ENCODE measurements at places on chromosomes 3 and 15.

DNA sequence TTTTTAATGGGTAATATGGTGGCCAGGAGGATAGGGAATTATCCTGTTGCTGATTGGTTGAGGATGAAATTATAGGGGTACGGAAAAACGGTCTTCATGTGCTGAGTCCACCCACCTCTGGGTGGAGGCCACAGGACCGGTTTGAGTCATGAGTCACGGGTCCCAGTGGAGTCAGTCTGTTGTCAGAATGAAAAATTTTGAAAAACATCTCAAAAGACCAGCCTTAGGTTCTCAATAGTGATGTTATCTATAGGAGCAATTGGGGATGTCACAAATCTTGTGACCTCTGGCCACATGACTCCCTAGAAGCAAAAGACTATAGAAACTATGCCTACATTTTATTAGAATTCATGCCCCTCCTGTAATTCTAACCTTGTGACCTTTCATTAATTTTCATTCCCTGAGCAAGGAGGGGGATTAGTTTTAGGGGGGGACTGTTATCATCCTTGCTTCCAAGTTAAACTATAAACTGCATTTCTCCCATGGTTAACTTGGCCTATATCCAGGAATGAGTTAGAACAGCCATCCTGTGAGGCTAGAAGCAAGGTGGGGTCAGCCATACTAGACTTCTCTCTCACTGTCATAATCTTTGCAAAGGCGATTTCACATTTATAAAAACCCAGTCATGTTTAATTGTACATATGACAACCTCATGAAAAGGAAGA, 101.2 kb downstream of the TCF12 start:
- DNase-seq, result no peak

GRCh38 chr3:31399271-31399670, 133.5 kb upstream of the STT3B start:
- DNase-seq, result no peak

DNA sequence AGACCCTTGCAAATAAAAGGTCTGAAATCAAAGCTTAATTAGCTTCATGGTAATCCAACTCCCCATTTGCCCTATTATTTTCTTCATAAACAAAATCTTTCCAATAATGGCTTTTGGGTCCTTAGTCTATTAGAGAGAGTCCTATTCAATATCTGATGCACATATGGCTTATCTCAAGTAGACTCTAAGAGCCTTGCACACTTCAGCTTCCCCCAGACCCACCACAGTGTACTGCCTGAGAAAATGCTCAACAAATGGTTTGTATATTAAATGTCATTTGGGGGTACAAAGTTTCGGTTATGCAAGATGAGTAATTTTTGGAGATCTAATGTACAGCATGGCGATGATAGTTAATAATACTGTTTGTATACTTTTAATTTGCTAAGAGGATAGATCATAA, 28.9 kb downstream of the FSTL1 start:
- DNase-seq, result no peak

GRCh38 chr3:53219895-53220483, 35.8 kb downstream of the TKT start:
- DNase-seq, result peak; percentile 82

DNA sequence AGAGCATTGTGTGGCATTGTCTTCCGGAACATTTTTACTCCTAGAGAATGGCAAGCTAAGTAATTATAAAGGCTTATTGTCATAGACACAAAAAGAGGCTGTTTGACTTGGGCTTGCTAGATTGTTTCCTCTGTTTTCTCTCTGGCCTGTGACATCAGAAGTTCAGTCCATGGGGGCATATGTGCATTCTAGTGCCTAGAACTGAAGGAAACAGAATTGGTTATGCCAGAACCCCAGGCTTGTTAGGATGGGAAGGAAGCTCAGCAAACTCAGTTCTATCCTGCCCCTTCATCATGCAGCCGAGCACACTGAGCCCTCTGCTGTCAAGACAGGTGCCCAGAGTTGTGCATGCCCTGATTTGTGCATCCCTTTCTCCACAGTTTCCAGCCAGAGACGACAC, 131.3 kb downstream of the PDE8A start:
- no peak for DNase-seq

DNA sequence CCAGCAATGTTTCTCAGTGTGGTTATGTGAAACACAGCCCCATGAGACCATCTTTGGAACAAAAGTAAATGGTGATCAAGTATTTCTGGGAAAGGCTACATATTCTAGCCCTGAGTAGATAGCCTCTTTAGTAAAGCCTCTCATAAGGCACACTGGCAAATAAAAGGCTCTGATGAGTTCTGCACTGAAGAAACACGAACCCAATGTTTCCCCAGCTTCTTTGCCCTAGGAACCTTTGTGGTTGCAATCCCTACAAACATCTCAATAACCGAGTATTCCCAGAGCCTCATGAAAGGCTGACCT, 41.8 kb downstream of the RAB6B start:
- DNase-seq, result no peak

GRCh38 chr15:80856809-80857377, 77.7 kb downstream of the CEMIP start:
- DNase-seq, result no peak

DNA sequence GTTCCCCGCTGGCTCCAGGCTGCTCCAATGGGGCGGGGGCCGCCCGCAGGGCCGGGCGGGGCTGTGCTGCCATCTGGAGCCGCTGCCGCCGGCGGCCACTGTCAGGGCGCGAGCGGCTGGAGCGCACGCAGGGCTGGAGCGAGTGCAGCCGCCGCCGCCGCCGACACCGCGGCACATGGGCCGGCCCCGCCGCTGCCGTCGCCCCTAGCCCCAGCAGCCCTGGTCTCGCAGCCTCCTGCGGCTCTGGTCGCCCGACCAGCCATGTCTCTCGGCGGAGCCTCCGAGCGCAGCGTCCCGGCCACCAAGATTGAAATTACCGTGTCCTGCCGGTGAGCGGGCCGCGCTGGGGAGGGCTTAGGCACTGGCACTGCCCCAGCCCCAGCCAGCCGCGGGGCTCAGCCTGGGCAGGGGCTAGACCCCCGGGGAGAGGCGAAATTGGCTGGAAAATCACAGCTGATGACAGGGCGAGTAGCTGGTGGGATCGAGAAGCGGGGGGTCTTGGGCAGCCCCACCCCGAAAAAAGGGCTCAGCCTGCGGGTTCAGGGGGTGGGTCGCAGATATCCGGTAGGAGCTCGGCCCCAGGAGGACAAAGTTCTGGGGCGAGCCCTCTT, at the start of gene CPNE9:
CPNE9 (plus strand) TSS at position 98 of the 611 bp plus-strand sequence; CDS start at position 262, 164 bp downstream.
- no peak for DNase-seq

DNA sequence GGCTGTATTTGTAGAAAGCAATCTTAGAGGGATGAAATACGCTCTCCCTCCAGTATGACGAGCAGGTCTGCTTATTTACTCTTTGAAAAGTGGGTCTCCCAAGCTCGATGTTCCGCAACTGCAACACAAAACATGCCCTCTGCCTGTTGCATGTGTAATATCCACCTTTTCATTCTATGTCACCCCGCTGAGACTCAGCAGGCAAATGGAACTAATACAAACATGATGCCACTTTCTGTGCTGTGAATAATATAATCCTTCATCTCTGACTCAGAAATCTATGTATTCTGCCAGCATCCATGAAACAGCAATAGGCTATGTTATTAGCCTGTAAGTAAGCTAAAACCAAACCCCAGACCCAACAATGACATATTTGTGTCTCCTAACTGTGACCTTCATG, 200.8 kb upstream of the TMCO5A start:
- DNase-seq, result no peak

- peak; percentile 18 for DNase-seq
These were observed 17.5 kb downstream of the CIDEC start for GRCh38 chr3:9862391-9863057.

- DNase-seq, result no peak
These were observed 92.4 kb downstream of the MEGF11 start for GRCh38 chr15:66161108-66161507.

DNA sequence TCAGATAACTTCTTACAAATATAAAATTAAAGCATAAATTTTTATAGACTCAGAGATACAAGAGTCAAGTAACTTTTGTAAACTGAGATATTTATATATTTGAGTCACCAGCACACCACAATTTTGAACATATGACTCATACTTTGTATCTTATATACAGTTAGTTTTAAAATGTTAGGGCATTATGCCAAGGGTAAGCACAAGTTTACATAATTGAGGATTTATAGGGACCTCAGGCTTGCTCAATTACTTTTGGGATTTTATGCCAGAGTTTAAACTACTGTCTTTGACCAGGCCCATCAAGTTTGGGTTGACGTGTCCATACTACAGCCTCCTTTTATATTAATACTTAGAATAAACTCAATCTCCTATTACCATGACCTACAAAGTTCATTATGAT, 7.4 kb upstream of the FGF7 start:
- DNase-seq, result no peak

- DNase-seq, result peak; percentile 51
These were observed 2.8 kb downstream of the DUSP7 start for GRCh38 chr3:52053307-52054304.

DNA sequence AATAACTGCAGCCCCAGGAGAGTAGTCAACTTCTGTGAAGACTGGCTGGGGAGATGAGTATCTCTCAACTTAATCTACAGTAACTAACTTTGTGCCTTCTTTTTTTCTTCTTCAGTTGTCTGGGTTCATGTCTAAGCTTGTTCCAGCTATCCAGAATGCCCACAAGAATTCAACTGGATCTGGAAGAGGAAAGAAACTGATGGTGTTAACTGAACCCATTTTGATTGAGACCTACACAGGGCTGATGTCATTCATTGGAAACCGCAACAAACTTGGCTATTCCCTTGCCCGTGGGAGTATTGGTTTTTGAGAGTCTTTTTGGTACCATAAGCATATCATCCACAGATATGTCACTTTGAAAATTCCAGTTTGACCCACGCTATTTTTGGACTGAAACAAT, 148.7 kb downstream of the TPRG1 start:
- DNase-seq, result no peak

- no peak for DNase-seq
These were observed 469.8 kb downstream of the ZPLD1 start for GRCh38 chr3:102904629-102905028.

DNA sequence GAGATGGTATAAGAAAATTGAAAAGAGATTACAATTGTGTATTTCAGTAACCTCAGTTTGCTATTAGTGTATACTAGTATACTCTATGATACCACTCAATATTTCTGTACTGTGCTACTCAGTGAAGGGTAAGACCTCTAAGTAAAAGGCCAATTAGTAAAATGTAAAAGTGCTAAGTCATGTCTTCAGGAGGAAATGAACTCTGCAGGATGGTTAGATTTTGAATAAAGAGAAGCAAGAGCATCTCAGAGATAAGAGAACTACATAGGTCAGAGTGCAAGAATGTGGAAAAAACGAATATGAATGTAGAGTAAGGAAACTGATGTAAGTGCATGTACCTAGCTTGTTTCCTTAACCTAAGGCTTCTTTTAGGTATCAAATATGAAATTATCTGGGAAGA, 796.6 kb upstream of the GBE1 start:
- DNase-seq, result no peak

GRCh38 chr3:76694063-76694462, 345.8 kb upstream of the ROBO2 start:
- DNase-seq, result no peak

DNA sequence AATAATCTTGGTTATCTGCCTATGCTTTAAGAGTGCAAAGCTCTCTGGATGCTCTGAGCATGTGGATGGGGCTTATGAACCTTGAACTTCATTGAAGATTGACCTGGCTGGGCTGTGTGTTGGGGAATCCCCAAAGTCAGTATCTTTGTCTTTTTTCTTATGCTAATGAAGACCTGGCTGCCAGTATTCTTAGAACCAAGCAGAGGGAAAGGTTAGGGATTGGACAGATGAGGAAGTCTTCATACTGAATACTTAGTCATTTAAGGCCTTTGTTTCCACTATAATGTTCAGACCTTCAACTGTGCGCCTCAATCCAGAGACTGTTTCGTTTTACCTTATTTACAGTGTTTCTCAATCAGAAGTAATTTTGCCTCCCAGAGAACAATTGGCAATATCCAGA, 42.5 kb upstream of the CMTM7 start:
- DNase-seq, result no peak

GRCh38 chr3:170513642-170514041, 72.2 kb downstream of the SLC7A14 start:
- no peak for DNase-seq

DNA sequence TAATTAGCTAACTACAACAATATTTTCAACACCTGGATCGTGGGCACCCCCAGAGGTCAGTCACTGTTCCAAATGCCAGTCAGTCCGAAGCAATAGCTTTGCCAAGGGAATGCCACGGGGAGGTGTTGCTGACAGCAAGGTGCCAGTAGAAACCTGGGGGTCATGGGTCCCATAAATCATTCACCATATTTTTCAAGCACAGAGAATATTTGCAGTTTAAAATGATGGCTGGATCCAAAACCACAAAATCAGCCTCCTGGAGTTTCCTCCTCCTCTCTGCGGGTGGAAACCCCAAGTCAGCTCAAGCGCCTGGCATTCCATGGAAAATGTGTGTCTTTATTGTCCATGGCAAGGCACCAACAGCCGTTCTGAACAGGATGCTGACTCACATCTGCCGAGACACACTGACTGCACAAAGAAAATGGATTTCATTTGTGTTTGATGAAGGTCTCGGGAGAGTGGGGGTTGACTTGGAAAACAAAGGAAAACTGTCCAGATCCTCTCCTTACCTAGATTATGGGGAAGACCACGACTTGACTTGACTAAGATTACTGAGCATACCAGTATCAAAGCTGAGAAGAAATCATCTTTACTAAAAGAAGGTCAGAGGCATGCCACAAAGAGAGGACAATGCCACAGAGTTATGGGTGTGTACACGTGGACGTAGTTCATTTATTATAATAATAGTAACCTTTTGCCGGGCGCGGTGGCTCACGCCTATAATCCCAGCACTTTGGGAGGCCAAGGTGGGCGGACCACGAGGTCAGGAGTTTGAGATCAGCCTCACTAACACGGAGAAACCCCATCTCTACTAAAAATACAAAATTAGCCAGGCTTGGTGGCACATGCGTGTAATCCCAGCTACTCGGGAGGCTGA, 26.4 kb downstream of the ANXA2 start:
- no peak for DNase-seq

- DNase-seq, result no peak
These were observed 18.5 kb downstream of the MINAR1 start for GRCh38 chr15:79450648-79451047.

- DNase-seq, result no peak
These were observed 3.4 kb downstream of the RARRES1 start for GRCh38 chr3:158728851-158729250.

GRCh38 chr3:180117381-180118163, 80.8 kb upstream of the PEX5L start:
- no peak for DNase-seq

- no peak for DNase-seq
These were observed 70.8 kb upstream of the MBNL1 start for GRCh38 chr3:152197937-152198336.

GRCh38 chr3:9384141-9384828, 13.1 kb upstream of the SETD5 start:
- DNase-seq, result no peak

- DNase-seq, result no peak
These were observed 65.9 kb downstream of the CACNA2D3 start for GRCh38 chr3:54188176-54188791.

Measured in stimulated activated CD4-positive, alpha-beta T cell treated with anti-CD3 and anti-CD28 coated beads, Interleukin-1b, Interleukin-23, amount 100 ng/mL, for 48 hours (primary cell).